ENCODE measurements at places on chromosomes 5 and 9.

- DNase-seq, result peak; percentile 95
These were observed 147.6 kb upstream of the SPRY4 start for GRCh38 chr5:142472306-142472951.

DNA sequence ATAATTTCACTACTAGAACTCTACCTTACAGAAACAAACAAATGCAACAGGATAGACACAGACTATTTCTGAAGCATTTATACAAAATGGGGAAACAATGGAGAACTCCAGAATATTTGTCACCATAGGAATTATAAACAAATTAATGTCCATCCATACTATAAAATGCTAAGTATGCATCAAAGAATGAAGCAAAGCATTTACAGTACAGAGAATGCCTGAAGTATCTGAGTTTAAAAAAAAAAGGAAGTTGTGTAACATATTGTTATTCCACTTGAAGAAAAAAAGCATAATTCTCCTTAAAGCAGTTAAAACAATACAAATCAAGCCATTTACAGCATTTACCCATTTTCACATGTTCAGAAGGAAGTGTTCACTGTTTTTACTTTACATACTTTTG, 53.0 kb downstream of the DROSHA start:
- peak; percentile 6 for DNase-seq

DNA sequence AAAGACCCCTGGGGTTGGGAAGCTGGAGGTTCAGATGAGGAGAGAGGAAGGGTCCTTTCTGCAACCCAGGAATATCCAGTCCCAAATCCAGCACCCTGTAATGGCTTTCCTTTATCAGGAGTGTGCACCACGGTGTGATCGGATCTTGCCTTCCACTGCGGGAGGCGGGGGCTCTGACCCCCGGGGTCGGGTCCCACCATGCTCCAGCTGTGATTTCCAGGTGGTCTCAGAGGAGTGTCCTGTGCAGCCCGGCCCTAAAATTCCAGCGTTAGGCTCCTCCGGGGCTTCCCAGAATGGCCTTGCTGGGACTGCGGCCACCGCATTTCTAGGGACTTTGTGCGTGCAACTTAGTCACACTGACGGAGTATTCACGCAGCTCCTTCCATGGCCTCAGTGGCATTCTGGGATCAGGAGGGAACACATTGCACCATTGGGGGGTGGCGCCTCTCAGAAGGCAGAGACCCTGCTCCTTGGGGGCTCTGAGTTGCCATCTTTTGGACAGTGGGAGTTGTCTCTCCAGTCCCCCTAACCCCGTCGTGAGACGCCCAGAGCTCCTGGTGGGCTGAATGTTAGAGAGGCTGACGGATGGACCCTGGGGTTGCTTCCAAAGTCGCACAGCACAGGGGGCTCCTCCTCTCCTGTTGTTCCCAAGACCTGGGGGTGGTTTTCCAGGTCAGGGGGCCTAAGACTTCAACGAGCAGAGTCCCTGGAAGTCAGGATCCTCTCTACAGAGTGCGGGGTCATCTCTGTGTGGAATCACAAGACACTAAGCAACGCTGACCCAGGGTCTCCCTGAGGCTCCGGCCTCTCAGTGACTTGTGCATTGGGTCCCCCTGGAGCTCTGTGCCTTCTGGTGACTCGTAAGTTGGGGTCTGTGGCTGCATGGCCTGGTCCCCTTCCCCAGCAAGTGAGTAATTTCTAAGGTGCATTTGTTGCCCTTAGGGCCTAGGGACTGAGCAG, 42.7 kb upstream of the IRX4 start:
- DNase-seq, result no peak

- no peak for DNase-seq
These were observed 91.4 kb upstream of the SH3GL2 start for GRCh38 chr9:17487467-17487866.

DNA sequence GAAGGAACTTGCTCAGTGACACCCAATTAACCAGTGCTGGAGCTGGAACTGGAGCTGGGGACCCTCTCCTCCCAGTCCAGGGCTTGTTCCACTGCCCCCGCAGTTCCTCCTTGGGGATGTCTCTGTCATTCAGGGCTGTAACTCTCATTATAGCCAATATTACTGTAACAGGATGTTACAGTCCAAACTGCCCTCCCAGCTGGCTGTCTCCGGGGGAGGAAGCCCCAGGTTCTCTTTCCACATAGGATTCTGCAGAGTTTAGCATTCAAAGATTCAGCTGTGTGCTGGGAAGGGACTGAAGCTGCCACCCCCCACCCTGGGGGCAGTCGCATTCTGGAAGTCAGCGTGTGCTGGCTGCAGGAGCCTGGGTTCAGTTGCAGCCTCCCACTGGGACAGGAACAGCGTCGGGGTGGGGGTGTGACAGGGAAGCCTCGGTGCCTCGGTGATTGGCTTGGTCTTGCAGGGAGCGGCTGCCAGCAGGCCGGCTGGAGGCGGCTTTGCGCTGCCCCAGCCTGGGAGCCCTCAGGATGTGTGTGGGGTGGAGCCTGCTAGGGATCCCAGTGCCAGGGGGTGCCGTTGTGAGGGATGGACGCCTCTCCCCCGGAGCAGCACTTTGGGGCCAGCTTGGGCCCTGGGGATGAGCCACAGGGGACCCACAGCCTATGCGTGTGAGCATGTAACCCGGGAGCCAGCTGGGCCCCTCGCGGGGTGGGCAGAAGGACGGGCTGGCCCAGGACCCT, 101.1 kb downstream of the RGS3 start:
- DNase-seq, result peak; percentile 83

DNA sequence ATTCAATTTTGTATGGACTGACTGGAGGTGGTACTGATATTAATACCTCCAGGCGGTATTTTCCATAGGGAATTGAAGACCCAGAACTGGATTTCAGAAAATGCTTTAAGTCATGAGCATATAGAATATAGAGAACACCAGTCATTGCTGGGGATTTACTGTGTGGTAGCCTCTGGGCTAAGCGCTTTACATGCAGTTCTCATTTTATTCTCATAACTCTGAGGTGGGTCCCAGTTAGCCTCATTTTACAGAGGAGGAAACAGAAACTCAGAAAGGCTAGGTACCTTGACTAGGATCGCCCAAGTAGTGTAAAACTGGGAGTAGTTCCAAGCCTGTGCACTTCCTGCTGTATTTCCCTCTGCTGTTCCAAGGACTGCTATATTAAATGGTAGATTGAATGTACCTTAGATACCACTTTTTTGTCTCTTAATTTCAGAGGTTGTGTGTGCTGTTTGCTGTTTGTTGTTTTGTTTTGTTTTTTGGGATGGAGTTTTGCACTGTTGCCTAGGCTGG, 13.8 kb downstream of the SLC44A1 start:
- no peak for DNase-seq

GRCh38 chr5:173180331-173180730, 36.0 kb downstream of the BNIP1 start:
- DNase-seq, result no peak

GRCh38 chr9:78371981-78372380, 75.1 kb downstream of the PSAT1 start:
- no peak for DNase-seq

- no peak for DNase-seq
These were observed 2.7 kb upstream of the ITK start for GRCh38 chr5:157177953-157178352.

DNA sequence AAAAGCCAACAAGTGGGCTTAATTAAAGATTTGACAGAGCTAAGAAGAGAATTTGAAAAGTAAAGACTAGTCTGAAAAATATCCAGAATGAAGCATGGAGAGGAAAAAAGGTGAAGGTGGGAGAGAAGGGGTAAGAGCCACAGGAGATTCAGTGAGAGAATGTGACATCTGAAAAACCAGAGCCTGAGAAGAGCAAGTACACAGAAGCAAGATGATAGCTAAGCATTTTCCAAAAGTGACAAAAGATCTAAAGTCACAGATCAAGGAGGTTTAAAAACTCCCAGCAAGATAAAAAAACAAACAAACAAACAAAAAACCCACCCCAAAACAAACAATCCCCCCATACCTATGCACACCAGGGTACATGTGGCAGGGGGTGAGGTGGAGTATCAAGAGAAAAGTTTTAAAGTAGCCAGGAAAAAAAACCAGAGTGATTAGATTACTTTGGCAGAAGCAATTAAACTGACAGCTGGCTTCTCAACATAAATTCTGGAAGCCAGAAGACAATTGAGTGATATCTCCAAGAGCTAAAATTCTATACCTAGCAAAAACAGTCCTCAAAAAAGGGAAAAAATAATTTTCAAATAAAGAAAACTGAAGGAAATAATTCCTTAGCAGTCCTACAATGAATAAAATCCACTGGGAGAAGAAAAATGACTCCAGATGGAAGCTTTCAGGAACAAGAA, 111.4 kb downstream of the RAPGEF6 start:
- no peak for DNase-seq

All from HFFc6 (cell line).